ENCODE measurements at places on chromosomes 2 and 18.

- H3K4me1 ChIP-seq, result no peaks in the 10 kb centered on the region
- peaks cover 42% of the 10 kb centered on the region for H3K27me3 ChIP-seq
- H3K36me3 ChIP-seq, result no peaks in the 10 kb centered on the region
- no peak overlapping the region for H3K4me3 ChIP-seq
- no peak overlapping the region for H3K27ac ChIP-seq
- DNase-seq, result no peak
Measured at GRCh38 chr2:234487356-234487755, 9.5 kb downstream of the ARL4C start.

DNA sequence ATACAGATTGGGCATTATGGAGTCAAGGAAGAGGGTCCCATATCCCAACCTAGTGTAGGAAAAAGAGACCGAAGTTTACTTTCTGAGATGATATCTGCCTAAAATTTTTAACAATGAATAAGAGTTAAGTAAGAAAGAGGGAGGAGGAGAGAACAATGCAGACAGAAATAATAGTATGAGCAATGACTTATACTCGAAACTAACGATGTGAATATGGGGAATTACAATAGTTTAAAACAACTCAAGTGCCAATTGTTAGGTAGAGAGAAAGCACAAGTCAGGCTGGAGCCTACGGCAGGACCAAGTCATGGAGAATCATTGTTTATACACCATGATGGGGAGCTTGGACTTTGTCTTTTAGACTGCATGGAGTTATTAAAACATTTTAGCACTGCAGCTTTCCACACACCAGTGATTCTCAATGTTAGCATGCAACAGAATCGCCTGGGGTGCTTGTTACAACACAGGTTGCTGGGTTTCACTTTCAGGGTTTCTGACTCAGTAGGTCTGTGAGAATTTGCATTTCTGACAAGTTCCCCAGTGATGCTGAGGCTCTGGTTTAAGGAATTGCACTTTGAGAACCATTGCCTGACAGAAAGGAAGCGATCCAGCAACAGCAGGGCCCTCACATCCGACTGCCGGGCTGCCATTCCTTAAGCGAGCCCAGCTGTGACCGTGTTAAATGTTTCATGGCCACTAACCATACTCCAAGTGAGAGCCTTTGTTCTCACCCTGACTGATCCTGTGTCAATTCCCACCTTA lies 511.2 kb downstream of the DCDC2C start:
- no peaks in the 10 kb centered on the region for H3K27me3 ChIP-seq
- H3K4me3 ChIP-seq, result no peak overlapping the region
- DNase-seq, result no peak

DNA sequence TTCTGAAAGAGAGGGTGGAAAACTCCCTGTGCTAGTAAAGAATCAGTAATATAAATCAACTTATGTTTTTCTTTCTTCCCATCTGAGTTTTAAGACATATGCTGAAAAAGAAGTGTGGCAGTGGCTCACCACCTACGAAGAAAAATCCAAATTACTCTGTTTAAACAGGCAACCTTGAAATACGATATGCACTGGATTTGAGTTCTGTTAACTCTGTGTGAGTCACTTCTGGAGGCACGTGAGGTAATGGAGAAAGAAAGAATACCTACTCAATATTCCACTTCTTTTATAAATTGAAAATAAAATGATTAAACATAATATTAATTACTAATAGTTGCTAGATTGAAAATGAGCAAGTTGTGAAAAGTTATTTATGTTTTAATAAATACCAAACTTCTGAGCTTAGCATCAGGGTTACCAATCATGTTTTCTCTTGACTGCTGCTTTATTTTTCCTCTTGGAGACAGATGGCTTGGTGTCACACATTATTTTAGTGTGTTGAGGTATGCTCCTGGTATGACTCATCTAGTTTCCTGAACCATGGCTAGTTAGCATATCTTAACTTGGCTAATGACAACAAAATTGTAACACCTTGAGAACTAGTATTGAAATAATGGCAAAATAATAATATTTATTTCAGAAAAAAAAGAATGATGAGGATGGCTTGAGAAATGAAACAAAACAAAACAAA lies 1705.5 kb upstream of the PIK3C3 start:
- no peaks in the 10 kb centered on the region for H3K4me1 ChIP-seq
- no peak overlapping the region for H3K27ac ChIP-seq
- no peaks in the 10 kb centered on the region for H3K27me3 ChIP-seq
- no peak for DNase-seq
- H3K4me3 ChIP-seq, result no peak overlapping the region

DNA sequence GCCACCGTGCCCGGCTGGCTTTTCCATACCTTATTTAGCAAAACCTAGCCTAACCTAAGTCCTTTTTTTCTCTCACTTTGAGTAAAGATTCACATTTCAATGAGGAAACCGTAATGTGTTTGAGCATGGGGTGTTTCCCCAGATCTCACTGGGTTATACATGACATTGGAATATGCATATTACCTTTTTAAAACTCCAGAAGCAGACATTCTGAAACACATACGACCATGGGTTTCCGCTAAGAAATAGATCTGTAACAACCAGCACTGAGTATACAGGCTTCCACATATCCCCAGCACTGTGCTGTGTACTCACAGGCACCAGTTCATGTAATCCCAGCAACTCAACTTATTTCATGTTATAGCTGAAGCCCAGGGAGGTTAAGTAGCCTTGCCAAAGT lies 41.0 kb upstream of the FOSL2 start:
- no peaks in the 10 kb centered on the region for H3K36me3 ChIP-seq
- H3K4me1 ChIP-seq, result peaks cover 23% of the 10 kb centered on the region
- no peak overlapping the region for H3K4me3 ChIP-seq

DNA sequence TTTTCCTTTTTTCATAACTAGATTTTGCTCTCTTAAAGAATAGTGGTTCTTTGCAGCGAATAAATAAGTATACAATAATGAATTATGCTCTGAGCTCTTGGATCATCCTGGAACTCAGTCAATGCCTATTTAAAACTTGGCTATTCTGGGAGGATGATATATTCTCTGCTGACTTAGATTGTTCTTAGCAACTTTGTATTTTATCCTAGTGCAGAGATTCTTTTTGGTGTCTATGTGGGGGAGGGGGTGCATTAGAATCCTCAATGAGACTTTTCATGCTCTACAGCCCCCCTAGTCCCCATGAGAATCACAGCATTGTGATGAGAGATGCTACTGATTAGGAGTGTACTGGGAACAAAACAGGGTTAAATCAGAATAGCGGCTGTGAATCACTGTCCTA lies 8.8 kb upstream of the FAM98A start:
- DNase-seq, result no peak
- peak overlapping the region; percentile 19 for H3K4me3 ChIP-seq

- no peak overlapping the region for H3K27ac ChIP-seq
- H3K36me3 ChIP-seq, result no peaks in the 10 kb centered on the region
- no peak for DNase-seq
- H3K4me3 ChIP-seq, result no peak overlapping the region
Measured at GRCh38 chr2:26840937-26841610, 6.9 kb upstream of the DPYSL5 start.

Data from left ventricle myocardium inferior (tissue), 1 donor.